Omental fat pad (tissue), 4 donors: ENCODE measurements at places on chromosomes 1 and 21. TPM values are rescaled to one million over a fixed set of nuclear protein-coding genes. Genes with fewer than 3 reads are reported as not detected.

Gene PPFIA4
- 1.4 TPM for total RNA-seq

Gene TSPAN1
- total RNA-seq, result 0.84 TPM

Gene RIPK4
- total RNA-seq, result not detected

Gene HFM1
- 0.63 TPM for total RNA-seq

Gene LYSMD1
- total RNA-seq, result 4.1 TPM

Gene RNU1-4
- under 0.01 TPM for total RNA-seq

Gene CYYR1
- 14.3 TPM for total RNA-seq

Gene SLFNL1
- total RNA-seq, result 0.19 TPM

Gene MAGOH
- total RNA-seq, result 26.8 TPM

Gene LRRC3
- total RNA-seq, result 3.5 TPM

Gene PWP2
- 7.6 TPM for total RNA-seq

Gene NKAIN1
- not detected for total RNA-seq

Gene AK5
- 0.13 TPM for total RNA-seq

Gene MCOLN2
- 2.5 TPM for total RNA-seq

Gene EPHX1
- total RNA-seq, result 177 TPM

Gene NPR1
- 203 TPM for total RNA-seq
